ENCODE measurements at places on chromosomes 1 and 21.
A peak's percentile ranks its signal among the peaks of the same experiment; 100 is the strongest.

DNA sequence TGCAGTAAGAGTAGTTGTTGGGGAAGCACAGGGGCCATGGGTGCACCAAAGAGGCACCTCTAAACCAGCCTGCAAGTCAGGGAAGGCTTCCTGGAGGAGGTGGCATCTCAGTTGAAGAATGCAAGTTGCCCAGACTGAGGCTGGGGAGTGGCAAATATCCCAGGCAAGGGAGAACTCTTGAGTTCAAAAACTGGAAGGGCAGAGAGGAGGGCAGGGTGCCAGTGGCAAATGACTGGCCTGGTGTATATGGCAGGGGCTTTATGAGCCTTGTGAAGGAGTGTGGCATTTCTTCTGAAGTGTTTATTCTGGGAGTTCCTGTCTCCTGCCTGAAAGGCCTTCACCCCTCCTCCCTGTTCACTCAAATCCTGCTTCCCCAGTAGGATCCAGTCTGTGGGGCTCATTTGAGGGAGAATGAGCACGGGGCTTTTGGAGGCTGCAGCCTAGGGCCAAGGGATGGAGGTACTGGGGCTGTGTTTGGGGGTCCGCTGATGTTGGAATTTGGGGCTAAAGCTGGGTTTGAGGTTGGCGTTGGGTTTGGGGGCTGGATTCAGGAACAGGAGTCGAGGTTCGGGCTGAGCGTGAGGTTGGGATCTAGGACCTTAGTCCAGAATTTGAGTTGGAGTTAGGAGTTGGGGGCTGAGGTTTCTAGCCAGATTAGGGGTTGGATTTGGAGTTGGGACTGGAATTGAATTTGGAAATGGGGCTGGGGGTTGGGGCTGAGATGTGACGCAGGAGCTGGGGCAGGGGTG, at the start of gene TMEM125:
Gene TMEM125 (plus strand): TSS at position 357 of the 749 bp plus-strand sequence. CDS start 2,740 bp downstream, outside the sequence.
- no peak for DNase-seq

GRCh38 chr1:111605576-111605975, 14.0 kb upstream of the RAP1A start:
- peak; percentile 76 for DNase-seq

DNA sequence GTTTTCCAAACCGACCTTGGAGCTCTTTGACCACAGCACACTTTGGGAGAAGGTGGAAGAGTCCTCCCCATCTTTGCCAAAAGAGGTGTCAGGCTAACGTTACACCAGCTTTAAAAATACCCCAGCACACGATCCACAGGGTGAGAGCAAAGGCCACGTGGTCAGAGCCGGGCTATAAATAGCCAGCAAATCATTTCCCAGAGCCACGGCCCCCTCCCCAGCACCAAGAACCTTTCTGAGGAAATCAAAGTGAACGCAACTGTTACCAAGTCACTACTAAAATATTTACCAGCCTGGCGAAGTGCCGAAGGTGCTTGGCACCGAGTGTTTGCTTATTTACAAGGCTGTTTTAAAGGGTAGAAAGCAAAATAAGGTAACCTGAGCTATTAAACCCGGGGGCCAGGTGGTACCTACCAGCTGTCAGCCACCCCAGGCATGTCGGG, 72.4 kb downstream of the CASZ1 start:
- DNase-seq: no peak

GRCh38 chr1:9289090-9289534, 3.6 kb upstream of the SPSB1 start:
- peak; percentile 29 for DNase-seq

DNA sequence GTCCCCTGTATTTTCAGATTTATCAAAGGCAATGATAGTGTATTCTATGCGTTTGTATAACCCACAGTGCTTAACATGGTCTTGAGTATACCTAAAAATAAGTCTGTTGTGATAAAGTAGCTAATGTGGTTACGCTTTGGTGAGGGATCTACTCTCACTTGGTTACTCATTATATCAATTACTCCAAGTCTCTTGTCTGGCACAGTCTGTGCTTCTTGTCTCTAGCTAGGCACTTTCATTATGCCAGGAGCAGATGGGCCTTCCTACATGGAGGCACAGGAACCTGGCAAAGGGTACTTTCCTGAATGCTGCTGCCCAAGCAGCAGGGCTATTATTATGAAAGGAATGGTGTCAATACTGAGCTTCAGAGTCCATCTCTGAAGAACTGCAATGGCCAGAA, 4.2 kb upstream of the PTPN22 start:
- DNase-seq: no peak

GRCh38 chr1:9700340-9700739, 48.8 kb downstream of the PIK3CD start:
- DNase-seq: peak; percentile 83

Data from AG20443 (cell line).